ENCODE measurements at places on chromosomes 1 and 21.

GRCh38 chr21:42319376-42319775 is 4.2 kb upstream of the TFF3 start:
- DNase-seq = no peak

DNA sequence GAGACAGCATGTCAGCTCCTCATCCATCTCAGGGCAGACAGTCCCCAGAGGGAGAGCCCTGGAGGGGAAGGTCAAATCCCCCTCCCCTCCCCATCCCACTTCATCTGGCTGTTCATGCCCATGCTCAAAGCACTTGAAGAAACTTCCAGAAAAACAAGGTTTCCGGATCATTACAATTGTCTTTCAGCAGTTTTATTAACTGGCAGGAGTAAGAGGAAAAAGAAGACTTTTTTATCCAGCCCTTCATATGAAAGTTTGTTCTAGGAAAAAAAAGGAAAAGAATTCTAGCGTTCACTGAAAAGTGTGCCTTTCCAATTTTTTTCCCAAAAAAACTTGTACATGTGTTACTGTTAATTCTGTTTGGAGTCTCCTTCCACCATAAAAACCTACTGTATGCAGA is 145.7 kb upstream of the TIAM1 start:
- DNase-seq = no peak

DNA sequence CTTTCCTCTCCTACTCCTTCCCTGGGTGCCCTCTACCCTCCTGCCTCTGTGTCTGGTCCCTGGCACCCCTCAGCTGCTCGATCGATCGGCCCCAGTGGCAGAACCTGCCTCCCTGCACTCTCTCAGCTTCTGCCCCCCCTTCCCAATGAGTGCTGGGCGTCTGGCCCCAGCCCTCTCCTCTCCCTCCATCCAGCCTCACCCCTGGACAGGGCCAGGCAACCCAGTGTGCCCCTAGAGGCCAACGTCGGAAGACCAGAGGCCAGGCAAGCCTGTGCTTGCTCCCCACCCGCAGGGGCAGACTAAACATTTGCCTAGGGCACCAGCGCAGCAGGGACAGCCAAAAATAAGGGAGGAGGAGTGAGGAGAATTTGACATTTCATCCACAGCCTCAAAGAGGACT is 43.5 kb downstream of the LGR6 start:
- DNase-seq = peak; percentile 9

DNA sequence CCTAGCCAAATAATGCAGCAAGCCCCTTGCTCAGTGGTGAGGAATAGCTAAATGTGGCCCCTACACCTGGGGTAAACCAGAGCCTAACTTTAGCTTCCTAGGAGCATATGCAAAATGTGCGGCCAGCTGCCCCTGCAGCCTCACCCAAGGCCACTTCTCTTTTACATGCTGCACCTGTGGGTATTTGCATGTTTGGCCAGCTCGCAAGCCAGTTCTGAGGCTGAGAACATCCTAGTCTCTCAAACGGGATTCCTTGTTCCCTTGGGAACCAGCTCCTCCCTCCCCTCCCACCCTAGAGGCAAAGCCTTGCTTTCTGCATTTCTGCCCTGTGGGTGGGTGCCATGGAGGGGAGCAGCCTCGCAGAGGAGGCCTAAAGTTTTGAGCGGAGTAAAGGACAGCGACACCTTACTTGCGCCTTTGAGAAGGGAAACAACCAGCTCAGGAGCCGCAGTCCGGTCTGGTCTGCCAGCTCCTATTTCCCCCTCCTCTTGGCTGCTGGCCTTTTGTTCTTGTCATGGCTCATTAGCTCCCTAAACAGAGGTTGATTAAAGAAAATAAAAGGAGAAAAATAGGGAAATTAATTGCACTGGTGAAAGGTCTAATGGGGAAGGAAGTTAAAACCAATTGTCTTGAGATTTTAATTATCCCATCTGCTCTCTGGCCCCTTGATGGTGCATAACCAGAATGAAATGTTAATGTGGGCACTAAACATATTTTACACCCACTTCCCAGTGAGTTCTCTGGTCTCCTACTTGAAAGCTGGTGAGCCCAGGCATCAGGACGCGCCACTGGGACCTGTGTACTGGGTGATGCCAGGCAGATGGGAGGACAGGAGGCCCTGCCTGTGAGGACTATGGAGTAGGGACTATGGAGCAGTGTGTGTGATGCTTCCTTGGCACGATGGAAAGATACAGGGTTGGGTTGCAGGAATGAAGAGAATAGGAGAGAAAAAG is 68.7 kb downstream of the TEX35 start:
- no peak for DNase-seq

GRCh38 chr21:37700641-37701202 is 215.5 kb downstream of the KCNJ6 start:
- DNase-seq = peak; percentile 56

- DNase-seq = no peak
Observed at GRCh38 chr21:42460391-42461184, 35.4 kb downstream of the RSPH1 start.

GRCh38 chr1:246020211-246020954 is 486.7 kb downstream of the SMYD3 start:
- no peak for DNase-seq

DNA sequence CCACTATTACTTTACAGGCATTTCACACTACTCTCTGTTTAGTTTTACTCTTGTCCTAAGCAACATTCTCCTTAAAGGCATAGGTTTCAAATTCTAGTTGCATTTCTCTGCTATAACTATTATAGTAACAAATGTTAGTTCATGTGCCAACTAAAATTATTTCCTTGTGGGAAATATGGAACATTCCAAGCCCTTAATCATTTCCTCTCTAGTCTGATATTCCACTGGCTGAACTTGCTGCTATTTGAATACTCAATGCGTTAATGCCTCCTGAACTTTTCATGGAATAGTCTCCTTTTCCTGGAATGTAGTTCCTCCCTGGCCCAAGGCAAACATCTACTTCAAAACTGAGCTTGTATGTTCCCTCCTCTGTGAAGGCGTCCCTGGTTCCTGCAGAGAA is 19.3 kb upstream of the TBX19 start:
- no peak for DNase-seq

DNA sequence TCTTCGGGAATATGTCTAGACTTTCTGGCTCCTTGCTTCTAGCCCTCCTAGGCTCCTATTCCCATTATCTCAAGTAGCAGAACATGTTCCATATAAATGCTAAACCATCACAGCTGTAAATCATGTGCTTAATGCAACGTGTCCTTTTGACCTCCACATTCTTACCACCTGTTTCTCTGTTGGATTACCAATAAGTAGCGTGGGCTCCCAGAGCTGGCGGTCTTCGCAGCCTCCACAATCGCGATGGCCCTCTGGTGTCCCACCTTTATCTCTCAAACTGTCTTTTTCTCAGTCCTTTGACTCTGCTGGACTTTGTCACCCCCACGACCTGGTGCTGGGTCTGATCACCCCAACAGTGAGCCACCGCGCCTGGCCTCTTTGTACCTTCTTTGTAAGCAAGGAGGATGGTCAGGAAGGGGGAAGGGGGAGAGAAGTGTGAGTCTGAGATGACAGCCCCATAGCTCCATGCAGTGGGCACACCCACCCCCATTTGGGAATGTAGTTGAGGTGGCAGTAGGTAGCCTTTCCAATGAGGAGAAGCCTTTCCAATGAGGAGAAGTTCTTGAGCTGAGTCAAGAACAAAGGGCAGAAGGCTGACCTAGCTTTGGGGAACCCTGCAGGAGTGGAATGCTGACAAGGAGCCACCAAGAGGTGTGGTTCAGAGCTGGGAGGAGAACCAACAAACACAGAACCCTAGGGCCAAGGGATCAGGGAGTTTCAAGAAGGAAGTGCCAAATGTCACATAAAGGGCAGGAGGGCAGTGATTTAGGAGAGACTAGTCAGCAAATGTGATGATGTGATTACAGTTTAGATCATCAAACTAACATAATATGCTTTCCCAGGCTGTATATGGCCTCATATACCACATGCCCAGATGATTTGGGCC is 14.2 kb downstream of the TRAF5 start:
- DNase-seq = no peak

DNA sequence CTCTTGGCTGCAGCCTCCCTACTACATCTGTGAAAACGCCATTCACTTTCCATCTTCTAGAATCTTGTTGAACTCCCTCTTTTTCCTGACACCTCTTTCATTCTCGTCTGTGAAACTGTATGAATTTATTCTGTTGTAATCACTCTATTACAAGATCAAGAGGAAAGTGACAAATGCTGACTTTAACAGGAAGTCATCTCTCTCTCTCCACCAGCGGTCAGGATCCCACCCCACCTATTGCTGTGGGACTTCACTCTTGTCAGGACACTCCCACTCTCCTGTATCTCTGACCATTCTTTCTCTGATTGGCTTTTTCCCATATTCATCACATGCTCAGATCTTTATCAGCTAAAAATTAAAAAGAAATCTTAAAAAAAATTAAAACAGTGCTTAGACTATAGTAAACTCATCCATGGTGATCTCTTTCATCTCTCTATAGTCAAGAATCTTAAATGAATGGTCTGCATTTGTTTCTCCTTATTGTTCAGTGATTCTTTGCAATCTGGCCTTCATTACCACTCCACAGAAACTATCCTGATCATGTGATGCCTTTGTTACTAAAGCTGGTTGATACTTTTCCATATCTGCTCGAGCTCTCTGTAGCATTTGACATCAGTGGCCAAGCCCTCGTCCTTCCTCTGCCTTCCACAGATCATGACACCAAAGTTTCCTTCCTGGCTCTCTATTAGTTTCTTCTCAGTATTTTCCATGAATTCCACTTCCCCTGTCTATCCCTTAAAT is 113.6 kb downstream of the UCHL5 start:
- no peak for DNase-seq

- no peak for DNase-seq
Observed at GRCh38 chr1:200304171-200304570, 105.7 kb downstream of the ZNF281 start.

GRCh38 chr1:94236630-94237290 is 624 bp downstream of the ARHGAP29 start:
- DNase-seq = no peak

DNA sequence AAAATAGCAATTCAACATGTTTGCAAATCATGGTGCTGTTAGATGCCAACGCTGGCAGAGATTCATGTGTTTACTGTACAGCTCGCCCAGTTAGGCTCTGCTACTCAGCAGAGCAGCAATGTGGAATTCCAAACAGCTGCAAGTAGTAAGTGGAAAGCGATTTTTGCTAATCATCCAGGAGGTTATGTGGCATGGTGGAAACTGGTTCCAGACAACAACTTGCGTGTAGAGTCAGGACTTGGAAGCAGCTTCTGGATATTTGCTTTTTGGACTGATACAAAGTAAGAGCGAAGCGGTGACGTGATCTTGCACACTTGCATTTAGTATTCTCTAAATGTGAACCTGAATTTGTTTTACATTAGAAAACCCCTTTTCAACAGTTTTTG is 27.1 kb upstream of the HHAT start:
- no peak for DNase-seq

- DNase-seq = no peak
Observed at GRCh38 chr1:241495741-241496140, 23.8 kb downstream of the FH start.

GRCh38 chr1:64553285-64553684 is 83.4 kb downstream of the CACHD1 start:
- no peak for DNase-seq

DNA sequence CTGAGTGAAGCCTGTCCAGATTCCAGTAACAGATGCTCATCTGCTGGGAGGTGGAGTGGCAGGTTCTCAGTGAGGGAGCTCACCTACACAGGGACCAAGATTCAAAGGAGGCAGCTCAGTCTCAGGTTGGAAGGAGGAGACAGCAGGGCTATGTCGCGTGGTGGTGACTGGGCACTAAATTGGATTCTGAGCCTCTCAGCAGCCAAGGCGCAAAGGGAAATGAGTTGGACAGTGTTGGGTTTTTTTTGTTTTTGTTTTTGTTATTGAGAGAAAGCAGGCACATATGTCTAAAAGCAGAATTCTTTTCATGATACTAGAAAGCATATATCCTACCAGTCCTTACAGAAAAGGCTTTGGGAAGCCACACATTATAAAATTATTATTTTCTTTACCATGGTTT is 26.2 kb downstream of the UMODL1 start:
- DNase-seq = no peak

DNA sequence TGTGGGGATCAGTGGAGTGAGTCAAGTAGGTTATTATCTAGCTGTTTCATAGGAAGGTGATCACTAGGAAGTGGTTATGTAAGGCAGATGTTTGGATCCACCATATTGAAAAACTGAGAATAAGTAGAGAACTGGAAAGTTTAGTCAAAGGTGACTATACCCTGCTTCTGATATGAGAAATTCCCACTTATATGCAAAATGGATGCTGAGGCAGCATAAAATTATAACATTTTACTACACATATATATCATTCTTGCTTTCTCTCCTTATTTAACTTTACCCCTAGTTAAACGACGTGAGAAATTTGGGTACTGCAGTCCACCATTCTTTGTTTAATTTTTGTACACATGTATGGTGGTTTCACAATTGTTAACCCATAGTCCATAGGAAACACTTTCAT is 142.4 kb downstream of the ADGRL4 start:
- DNase-seq = no peak

DNA sequence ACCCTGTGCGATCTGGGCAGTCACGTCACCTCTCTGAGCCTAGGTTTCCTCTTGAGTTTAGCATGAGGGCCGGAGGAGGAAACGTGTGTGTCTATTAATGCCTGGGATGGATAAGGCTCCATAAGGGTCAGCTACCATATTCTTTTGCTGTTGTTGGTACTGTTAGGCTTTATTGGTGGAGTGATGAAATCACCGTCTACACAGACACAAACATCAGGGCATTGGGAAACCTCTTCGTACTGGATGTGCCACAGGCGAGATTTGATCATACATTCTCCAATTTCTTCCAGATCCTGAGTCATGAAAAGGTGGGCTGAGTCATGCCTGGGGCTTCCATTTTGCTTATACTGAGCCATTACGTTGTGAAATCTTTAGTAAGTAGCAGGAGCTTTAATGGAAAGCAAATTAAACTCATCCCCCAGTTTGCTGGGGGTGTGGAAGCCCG is 24.9 kb upstream of the GRHL3 start:
- no peak for DNase-seq

GRCh38 chr1:155833665-155834295 is 23.2 kb downstream of the GON4L start:
- DNase-seq = no peak

- DNase-seq = no peak
Observed at GRCh38 chr1:94037392-94038229, 83.3 kb downstream of the ABCA4 start.

DNA sequence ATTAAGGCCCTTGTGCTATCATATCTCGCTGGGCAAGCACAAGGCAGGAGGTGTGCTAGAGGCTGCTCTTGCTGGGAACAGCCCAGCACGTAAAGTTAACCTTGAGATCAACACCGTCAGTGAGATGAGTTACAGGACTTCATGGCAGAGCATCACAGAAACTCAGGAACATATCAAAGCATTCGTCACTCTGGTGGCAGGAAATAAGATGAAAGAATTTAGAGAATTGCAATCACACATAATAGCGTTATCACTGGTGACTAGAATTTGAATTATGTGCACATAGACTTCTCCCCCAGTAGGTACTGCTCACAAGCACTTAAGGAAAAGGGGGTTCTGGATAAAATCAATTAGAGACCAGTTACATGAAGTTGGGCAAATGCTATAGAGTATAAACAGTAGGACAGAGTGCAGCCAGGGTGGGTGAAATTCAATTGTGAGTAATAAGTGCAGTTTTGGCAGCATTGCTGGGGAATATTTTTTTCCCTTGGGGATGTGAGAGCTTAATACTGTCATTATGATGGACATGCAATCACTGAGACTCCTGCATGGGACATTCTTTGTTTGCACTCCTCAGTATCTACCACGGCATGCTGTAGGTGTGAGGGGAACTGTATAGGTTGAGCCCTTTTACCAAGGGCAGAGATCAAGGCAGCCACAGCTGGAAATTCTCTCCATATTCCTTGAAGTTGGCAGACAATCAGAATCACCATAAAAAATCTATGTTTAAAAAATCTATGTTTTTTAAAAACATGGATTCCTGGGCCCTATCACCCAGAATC is 44.2 kb upstream of the ARHGAP29 start:
- DNase-seq = no peak

- DNase-seq = no peak
Observed at GRCh38 chr21:24197132-24197643, 1410.1 kb downstream of the MRPL39 start.

All from hematopoietic multipotent progenitor cell treated with erythropoietin and hydrocortisone succinate and interleukin-3 and kit ligand, for 15 days (in vitro differentiated cells).